ENCODE measurements at places on chromosomes 7 and 10.

GRCh38 chr7:18163091-18163490 is 135.4 kb upstream of the PRPS1L1 start:
- DNase-seq: no peak

DNA sequence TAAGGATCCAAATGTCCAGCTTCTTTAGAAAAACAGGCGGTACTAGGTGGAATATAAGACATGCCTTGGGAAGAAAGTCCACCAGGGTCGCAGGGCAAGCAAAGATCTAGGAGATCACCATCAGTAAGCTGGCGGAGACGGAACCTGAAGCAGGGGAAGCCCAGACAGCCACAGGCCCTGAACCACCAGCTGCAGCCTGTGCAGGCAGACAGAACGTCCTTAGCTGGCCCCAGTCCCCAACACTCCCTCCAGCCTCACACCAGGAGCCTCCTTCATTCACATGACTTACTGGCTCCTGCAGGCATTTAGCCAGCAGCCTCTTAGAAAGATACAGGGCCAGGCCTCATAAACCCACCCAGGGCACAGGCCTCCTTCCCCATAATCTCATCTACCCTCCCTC is 17.4 kb downstream of the RGS10 start:
- DNase-seq: no peak

DNA sequence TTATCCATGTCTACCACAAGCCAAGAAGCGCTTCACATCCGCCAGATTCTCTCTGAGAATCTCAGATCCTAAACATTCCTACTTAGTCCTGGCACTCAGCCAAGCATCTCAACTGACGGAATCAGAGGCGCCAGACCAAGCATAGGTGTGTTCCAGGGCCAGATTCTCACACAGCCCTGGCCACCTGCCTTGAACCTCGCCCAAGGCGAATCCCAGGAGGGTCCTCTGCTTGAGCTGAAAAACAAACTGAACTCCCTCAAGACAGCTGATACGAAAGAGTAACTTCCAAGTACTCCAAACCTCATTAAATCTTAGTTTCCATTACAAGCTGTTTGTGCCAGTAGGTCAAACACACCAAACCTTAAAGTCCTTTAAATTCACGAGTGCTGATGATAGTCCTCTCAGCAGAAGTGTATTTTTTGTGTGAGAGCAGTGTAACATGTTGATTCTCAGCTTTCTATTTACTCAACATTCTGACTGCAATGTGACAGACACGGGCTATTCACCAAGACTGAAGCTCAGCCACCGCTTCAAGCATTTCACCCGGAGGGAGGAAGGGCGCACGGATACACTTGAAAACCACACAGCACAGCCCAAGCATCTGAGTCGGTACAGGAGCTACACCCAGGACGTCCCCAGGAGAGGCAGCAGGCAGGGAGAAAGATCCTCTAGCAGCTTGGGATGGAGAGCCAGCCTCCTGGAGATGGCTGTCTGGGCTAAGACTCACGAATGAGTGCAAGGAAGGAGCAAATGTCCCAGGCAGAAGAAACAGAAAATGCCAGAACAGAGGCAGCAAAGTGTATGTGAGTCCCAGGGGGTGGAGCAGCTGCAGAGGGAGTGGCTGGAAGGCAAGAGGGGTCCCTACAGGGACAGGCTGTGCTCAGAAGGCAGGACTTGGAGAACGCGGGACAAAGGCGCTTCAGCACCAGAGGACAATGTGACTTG is 6.0 kb downstream of the PARD3 start:
- DNase-seq: no peak

- peak; percentile 1 for DNase-seq
These were observed 40.1 kb downstream of the IQUB start for GRCh38 chr7:123494193-123494796.

DNA sequence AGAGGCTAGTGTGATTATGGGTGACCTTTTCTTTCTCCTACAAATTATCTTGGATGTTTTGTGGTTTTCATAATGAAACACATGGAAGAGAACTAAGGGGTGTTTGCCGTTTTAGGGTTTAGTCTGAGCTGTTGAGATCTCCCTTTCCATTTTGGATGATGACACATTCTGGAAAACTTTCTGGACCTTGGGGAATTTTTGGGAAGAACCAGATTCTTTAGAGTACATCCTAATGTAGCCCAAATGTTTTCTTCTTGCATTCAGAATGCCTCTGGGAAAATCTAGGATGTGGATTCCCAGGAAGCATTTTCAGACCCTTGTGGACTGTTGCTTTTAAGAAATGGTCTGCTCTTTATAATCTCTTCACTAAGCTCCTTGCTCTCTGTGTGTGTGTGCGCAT is 165.7 kb downstream of the SORCS3 start:
- DNase-seq: no peak

GRCh38 chr10:4136121-4136520 is 351.1 kb upstream of the KLF6 start:
- peak; percentile 57 for DNase-seq

DNA sequence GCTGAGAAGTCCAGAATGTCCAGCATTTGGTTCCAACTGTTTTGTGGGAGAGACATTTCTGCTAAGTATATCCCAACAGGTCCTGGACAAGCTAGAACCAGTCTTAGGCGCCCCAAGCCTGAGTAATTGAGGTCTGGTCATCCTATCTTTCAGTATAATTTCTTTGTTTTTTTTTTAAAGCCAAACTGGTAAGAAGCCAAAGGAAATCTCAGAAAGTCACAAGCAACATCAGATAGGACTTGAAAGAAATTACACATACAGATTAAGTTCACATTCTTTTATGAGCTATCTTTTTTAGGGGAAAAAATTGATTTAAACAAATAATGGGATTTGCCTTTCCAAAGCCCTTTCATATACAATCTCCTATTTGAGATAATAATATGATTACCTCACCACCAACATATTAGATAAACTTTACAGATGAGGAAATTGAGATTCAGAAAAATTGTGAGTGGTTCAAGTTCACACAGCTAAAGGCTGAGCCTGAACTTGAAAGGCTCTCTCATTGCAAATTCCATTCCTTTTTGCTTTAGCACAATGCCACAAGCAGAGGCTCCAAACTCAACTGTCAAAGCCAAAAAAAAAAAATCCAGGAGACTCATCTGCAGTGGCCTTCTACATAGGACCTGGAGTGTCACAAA is 15.0 kb downstream of the PDLIM1 start:
- no peak for DNase-seq

DNA sequence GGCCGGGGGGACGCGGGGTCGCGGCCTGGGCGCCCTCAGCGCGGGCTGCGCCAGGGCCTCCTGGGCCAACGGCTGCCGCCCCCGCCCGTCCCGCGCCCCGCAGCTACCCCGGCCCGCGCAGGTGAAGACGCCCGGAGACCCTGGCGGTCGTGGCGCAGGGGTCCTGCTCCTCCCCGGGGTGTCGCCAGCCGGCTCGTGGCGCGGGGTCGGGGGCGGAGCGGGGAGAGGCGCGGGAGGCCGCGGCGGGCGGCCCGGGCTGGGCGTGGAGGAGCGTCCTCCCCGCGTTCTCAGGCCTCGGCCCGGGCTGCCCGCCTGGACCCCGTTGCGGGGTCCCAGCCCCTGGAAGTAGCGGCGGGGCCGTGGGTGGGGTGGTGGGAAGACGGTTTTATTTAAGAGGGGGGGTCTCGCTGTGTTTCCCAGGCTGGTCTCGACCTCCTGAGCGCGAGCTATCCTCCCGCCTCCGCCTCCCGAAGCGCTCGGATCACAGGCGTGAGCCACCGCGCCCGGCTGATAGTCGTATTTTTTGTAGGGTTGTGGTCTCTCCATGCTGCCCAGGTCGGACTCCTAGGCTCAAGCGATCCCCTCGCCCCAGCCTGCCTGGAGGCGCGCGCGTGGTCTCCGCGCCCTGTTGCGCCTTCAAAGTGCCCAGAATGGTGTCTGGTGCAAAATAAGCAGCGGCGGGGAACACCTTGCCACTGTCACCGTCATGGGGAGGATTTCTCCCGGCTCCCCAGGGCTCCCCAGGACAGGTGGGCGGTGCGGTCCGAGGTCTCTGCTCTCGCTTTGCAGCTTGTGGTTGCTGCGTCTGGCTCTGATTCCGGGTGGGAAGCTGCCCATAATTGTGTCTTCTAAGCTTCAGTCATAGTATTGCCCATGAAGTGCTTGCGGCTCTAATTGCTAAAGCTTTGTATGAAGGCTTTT is 15.3 kb upstream of the SUN1 start:
- no peak for DNase-seq

DNA sequence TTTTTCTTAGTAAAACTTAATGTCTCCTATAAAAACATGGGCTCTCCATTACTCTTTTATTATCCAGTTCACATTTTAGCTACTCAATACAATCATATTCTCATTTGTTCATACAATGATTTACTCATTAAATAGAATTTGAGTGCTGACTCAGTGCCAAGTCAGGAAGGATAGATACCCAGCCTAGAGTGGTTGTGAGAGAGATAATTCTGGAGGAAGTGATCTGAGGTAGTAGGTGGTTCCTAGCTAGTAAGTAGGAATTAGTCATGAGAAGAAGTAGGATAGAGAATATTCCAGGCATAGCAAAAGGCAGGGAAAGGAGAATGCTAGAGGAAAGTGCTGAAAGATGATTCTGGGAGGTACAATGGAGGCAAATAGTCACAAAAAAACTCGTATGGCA is 133.5 kb upstream of the MBL2 start:
- DNase-seq: no peak

GRCh38 chr10:78959217-78959923 is 109.4 kb upstream of the ZMIZ1 start:
- no peak for DNase-seq

- no peak for DNase-seq
These were observed 140.4 kb downstream of the DKK1 start for GRCh38 chr10:52454491-52454890.
